ENCODE measurements at places on chromosomes 1 and 21.

- DNase-seq, result no peak
Measured at GRCh38 chr1:11790880-11791715, 14.7 kb downstream of the MTHFR start.

DNA sequence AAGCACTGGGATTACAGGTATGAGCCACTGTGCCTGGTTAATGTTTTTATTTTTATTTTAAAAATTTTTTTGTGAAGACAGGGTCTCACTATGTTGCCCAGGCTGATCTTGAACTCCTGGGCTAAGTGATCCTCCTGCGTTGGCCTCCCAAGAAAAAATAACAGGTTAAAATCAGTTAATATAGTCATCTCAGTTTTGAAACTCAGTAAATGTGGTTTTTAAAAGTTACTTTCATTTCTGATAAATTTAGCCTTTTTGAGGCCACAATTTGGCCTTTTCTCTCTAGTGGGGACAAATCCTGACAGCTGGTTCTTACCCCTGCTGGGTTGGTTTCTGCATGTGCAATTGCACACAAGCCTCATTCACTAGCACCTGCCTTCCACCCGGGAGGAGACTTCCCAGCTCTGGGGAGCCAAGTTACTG, 13.3 kb downstream of the PMF1 start:
- no peak for DNase-seq

DNA sequence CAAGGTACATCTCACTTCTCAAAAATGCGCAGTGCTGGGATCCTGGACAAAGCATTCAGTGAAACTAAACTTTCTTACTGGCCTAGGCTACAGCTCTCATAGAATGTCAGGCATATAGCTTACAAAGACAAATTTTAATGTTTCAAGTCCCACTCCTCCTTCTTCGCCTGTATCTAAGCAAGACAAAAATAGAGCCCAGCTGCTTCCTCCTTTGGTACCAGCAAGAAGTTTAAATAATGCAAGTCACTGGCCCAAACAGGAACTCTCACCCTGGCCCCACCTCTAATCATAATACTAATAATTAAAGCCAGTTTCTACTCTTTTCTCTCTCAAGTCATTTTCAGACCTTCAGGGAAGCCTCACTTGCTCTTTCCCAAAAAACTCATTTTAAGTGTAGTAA, 1267.9 kb downstream of the MRPL39 start:
- DNase-seq, result no peak

GRCh38 chr1:170262276-170262939, 116.6 kb downstream of the NTMT2 start:
- DNase-seq, result no peak

- DNase-seq, result no peak
Measured at GRCh38 chr1:98903726-98904125, 100.9 kb downstream of the PLPPR5 start.

- DNase-seq, result no peak
Measured at GRCh38 chr1:163093169-163093568, 24.0 kb downstream of the RGS4 start.

DNA sequence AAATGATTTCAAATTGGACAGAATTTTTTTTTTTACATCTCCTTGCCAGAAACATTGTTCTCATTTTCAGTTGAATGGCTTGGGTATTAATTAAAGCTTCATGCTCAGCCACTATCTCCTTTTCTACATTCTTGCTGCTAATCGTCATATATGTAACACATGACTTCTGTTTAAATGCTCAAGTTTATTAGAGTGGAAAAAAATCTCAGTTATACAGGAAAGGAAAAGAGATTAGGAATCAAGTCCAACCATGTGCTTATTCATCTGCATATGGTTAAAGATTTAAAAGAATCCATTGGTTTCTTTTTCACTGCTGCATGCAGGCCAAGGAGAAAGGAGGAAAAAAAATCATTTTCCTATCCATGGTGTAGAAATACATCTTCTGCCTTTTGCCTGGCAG, 47.3 kb upstream of the CNN3 start:
- no peak for DNase-seq

All from iPS-NIHi11 (cell line).